ENCODE measurements at places on chromosomes 13 and 19. TPM values are rescaled to one million over a fixed set of nuclear protein-coding genes. Genes with fewer than 3 reads are reported as not detected.

Gene RNF113B
- total RNA-seq: not detected

Gene HIPK4
- 0.29 TPM for total RNA-seq

Gene TEKTIP1
- total RNA-seq: not detected

Gene EBI3
- total RNA-seq: 5.2 TPM

Gene POLD1
- total RNA-seq: 93.8 TPM

Gene CABP5
- not detected for total RNA-seq

Gene ZNF93
- total RNA-seq: not detected

Data from A549 treated with CORT108297 at 1 μM for 4 hours (cell line).